ENCODE measurements at places on chromosomes 12 and 14.

DNA sequence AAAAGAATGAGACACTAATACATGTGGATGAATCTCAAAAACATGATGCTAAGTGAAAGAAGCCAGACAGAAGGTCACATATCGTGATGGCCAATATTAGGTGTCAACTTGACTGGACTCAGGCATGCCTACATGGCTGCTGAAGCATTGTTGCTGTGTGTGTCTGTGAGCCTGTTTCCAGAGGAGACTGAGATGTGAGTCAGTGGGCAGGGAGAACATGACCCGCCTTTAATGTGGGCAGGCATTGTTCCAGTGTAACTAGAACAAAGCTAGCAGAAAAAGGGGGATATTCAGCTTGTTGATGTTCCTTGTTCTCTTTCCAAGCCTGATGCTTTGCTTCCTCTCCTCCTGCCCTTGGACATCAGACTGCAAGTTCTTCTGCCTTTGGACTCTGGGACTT is 47.6 kb downstream of the DCAF5 start:
- no peak for DNase-seq

DNA sequence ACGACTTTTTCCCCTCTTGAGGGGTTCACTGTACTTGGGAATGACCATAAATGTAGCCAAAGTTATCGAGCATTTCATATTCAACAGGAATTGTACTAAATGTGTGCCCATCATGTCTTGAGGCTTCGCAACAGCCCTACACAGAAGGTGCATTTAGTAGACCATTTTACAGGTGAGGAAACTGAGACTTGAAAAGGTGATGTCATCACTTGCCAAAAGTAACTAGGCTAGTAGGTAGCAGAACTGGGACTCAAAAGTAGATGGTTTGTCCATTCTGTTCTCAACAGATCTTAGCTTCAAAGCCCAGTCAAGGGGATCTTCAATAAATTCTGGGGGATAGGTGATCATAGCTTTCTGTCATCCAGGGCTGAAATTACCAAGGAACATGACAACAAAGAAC is 782.2 kb downstream of the MED13L start:
- DNase-seq, result no peak

DNA sequence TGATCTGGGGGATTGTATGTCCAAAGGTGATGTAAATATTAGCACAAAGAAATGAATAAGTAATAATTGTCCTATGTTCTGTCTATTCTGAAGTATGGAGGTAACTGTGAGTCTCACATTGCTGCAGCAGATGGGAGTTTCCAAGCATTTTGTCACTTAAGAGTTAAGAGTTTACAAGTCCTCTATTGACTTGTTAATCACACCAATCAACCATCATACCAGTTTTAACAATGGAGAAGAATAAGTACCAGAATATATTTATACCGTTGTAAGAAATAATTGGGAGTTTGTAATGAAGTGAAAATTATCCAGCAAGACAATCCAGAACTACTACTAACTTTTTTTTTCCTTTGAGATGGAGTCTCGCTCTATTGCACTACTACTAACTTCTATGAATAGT is 139.1 kb downstream of the MDGA2 start:
- no peak for DNase-seq

- no peak for DNase-seq
Measured at GRCh38 chr14:22623047-22623446, 21.1 kb downstream of the OR6J1 start.

- no peak for DNase-seq
Measured at GRCh38 chr12:84843593-84844144, 68.9 kb downstream of the SLC6A15 start.

DNA sequence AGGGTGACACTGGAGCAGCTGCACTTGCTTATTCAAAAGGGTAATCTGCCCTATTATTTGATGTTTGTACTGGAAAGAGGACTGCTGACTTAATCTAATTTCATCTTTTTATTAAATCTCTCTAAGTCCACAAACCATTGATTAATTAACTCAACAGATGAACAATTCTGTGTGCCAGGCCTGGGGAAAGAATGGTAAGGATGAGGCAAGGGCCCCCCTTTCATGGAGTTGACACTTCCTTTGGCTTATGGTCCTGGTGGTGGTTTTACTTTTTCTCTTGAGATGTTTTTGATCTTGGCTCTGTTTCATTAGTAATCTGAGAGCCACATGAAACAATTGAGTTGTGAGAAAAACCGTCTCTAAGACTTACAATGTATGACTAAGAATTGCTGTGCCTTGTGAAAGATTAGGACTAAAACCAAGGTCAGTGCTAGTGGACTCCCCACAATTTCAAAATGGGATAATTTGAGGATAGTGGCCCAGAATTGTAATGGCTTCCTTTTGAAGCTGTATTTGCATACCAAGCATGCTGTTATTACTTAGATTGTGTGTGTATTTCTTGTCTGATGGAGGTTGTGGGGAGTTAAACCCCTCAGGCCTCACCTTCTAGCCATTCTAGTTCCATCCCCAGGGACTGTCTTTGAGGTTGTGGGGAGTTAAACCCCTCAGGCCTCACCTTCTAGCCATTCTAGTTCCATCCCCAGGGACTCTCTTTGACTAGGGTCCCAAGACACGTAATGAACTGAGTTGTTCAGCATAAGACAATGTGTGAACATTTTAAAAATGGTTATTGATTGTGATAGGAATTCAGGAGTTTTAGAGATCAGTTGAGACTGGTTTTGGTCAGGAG is 52.5 kb upstream of the EVL start:
- DNase-seq, result no peak

GRCh38 chr12:117140397-117141096 is 41.3 kb upstream of the TESC start:
- DNase-seq, result no peak

GRCh38 chr14:80445605-80446004 is 234.3 kb upstream of the DIO2 start:
- DNase-seq, result no peak

DNA sequence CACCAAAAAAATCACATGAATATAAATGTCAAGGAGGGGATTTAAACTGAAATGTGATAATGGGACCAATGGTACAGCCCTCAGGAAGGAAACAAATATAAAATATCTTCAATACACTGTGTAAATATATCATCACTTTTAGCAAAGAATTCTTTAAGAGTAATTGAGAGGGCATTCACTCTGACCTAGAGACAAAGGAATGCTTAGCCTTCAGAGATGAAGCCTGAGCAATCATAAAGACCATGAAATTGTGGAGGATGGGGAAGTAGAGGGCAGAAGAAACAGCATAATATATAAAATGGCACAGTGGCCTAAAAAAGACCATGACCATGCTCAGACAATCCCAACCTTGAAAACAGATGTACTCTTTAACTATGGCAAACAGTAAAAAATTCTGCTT is 20.4 kb downstream of the YAF2 start:
- DNase-seq, result no peak

DNA sequence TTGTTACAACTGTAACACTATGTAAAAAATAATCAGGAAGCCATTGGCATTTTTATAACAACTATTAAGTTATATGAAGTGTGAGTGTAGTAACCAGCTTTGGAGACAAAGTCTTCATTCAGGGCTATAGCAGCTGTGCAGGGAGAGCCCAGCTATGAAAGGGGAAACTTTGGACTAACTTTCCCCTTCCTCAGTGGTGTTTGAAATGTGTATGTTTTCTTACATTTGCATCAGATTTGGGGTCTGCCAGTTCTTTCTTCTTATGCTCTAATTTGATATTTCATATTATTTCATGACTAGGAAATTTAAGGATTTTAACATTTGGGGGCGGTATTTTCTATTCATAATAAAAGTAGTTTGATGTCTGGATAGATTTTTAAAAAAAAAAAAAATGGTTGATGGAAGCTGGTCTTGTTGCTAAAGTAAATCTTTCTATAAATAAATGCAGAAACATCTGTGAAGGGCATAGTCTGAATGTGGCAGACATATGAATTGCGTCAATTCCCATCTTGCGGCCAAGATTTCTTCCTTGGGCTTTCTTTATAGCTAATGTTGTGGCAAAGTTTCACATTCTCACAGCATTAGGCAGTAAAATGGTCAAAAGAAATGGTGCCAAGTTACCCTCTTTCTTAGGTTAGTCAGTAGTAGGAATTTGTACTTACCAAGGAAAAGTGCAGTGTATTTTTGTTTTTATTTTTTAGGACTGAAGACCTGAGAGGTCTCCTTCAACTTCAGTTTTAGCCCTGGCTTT is 35.6 kb downstream of the RASSF8 start:
- no peak for DNase-seq

GRCh38 chr12:18430425-18431048 is 169.2 kb downstream of the PIK3C2G start:
- DNase-seq, result no peak

DNA sequence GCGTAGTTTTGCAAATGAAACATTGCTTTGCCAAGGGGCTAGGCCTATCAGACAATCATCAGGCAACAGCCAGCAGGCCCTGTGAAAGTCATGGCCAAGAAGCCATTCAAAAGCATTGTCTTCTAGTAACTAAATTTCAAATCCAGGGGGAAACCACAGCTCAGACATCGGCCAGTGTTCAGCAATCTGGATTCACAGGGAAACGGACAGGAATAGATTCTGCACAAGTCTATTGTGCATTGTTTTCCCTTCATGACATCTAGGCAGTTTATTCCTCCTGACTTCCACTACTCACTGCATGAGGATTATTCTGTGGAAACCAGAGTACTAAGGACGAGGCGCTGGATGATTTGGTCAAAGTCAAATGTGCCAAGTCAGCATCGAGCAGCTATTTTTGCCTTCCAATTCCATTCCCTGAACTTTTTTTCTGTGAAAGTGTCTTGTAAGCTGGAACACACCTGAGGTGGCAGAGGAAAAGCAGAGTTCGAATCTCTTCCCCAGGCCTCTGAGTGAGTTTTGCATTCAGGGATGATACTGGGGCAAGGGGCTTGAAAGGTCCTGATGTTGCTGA is 75.4 kb downstream of the VCPKMT start:
- DNase-seq, result no peak

GRCh38 chr12:64457032-64457431 is 5.1 kb downstream of the TBK1 start:
- DNase-seq, result no peak

DNA sequence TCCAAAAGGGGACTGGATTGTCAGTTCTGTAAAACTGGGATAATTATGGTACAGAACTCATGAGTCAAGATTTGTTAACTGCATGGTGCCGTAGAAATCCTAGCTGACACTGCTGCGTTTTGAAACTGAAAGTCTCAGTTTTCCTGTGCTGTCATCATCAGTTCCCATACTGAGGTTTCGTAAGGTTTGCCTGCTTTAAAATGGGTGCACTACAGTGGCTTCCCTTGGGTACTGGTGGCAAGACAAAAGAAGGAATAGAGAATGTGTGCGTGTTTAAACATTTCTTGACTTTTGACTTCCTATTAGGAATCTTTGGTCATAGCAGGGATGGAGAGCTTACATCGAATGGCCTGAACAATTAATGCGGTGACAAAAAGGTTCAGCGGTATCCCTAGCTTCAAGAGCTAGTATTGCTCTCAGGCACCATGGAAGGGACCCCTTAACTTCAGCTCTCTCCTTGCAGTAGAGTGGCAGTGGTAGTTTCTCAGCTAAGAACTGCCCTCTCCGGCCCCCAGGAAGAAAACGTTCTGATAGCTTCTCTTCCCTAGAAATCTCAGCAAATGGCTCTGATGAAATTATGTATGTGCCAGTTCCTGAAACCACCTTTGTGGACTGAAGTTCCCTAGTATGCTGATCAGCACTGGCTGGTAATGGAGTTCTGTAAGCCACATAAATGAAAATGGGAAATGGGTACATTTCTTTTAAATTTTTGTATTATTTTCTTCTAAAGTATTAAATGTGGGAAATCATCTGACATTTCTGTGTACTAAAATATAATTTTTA is 28.9 kb downstream of the ANO6 start:
- DNase-seq, result no peak

GRCh38 chr12:44709166-44709565 is 166.9 kb downstream of the NELL2 start:
- no peak for DNase-seq

GRCh38 chr14:31122098-31122611 is 85.4 kb downstream of the HECTD1 start:
- no peak for DNase-seq

- no peak for DNase-seq
Measured at GRCh38 chr12:89787763-89788162, 79.1 kb upstream of the ATP2B1 start.

GRCh38 chr12:90410962-90411361 is 544.0 kb downstream of the CCER1 start:
- no peak for DNase-seq

- DNase-seq, result peak; percentile 22
Measured at GRCh38 chr14:75280831-75281653, 2.4 kb downstream of the FOS start.

DNA sequence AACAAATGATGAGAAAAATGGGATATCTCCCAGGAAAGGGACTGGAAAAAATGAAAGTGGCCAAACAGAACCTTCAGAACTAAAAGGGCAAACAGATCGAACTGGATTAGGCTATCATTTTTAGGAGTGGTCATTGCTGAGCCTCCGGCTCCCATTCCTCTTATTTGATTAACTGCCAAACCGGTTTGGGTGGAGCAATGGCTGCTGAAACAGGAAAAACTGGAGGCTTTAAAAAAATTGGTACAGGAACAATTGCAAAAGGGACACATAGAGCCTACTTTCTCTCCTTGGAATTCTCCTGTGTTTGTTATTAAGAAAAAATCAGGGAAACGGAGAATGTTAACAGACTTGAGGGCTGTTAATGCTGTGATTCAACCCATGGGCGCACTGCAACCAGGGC is 49.7 kb downstream of the TNFAIP2 start:
- no peak for DNase-seq

GRCh38 chr12:91133871-91134270 is 22.6 kb upstream of the LUM start:
- no peak for DNase-seq

GRCh38 chr12:57772429-57773322 is at the start of gene EEF1AKMT3:
Gene EEF1AKMT3, plus strand, starts transcription at chr12:57772614. Its CDS starts 111 bp downstream, at chr12:57772725.
- no peak for DNase-seq

DNA sequence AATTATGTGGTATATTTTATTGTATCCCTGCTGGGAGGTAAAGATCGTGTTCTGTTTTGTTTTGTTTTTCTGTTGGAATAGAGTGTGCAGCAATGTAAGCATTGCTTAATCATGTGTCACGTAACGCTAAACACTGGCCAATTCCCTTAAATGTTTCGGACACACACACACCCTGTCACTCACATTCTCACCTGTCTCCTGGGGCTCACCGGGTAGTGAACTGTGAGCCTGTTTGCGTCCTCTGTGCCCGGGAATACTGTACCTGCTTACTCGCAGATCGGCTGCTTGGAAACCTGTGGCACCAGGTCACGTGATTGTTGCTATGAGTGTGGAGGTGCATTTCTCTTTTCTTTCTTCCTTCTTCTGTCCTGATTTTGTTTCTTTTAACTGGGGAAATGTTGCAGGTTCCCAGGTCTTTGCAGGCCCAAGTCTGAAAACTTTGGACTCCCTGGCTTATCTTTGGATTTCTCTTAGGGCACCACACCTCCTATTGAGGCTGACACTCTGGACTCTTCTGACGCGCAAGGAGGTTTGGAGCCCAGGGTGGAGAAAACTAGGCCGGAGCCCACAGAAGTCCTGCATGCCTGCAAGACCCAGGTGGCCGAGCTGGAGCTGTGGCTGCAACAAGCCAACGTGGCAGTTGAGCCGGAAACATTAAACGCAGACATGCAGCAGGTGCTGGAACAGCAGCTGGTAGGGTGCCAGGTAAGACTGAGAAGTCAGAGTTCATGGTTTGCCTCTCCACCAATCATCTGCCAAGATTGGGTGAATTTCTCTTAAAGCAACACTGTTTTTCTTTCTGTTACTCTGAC is 181.1 kb downstream of the ESR2 start:
- DNase-seq, result no peak

- DNase-seq, result no peak
Measured at GRCh38 chr14:57512220-57512619, 18.6 kb upstream of the CCDC198 start.

GRCh38 chr14:51602310-51602709 is 49.4 kb upstream of the FRMD6 start:
- no peak for DNase-seq

- no peak for DNase-seq
Measured at GRCh38 chr12:87967871-87968270, 61.3 kb downstream of the C12orf50 start.

All from activated CD8-positive, alpha-beta memory T cell treated with anti-CD3 and anti-CD28 coated beads for 1 hour (primary cell).